Hepatocyte (in vitro differentiated cells): ENCODE measurements at places on chromosomes 16 and 17. TPM values are rescaled to one million over a fixed set of nuclear protein-coding genes. Genes with fewer than 3 reads are reported as not detected.

DNA sequence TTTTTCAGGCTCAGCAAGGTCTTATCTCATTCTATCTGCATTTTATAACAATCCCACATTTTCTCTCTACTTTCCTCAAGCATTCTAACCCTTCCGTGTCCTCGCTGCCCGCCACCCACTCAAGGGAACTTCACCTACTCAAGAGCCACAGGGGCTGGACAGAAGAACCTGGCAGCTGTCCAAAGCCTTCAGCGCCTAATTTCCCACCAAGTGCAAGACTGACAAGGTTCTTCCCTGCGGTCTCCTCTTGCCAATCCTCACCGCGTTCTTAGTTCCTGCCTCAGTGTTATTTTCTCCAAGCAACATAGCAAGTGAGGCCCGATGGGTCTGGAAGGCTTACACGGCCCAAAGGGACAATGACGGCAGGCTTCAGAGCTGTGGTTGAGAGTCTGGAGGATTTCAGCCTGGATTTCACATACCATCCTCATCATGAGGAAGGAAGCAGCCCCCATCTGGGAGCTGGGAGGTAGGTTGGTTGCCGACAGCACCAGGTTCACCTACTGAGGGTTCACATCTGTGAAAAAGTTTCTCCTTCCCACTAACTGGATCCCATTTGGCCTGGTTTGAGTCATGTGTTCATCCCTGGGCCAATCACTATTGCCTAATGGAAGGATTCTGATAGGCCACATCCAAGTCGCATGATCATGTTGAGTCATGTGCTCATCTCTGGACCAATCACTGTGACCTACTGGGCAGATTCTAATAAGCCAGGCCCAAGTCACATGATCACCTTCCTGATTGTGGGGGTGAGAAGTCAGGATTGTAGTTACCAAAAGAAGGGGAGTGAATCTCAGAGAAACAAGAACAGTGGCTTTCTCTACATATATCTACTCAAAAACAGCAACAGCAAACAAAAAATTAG is 108.2 kb downstream of the N4BP1 start:
- no peak for DNase-seq

GRCh38 chr16:30046588-30046987 is 15.5 kb upstream of the TLCD3B start:
- DNase-seq: no peak

DNA sequence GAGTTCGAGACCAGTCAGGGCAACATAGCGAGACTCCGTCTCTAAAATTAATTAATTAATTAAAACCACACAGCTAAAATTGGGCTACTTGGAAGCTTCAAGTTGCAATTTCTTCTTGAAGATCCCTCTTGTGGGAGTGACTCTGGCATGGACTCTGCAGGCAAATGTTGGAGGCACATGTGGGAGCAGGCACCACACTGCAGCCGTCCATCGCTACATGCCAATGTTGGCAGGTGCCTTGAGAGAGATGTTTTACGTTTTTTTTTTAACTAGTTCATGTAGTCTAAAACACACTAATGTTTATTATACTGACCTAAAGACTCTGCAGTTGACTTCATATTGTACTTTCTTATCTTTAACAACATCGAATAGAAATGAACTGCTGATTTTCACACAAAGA is 7.9 kb upstream of the CCL8 start:
- no peak for DNase-seq

- DNase-seq: peak; percentile 45
Measured at GRCh38 chr17:57068222-57068658, 16.8 kb upstream of the AKAP1 start.

GRCh38 chr16:12110361-12111107 is 134.0 kb downstream of the SNX29 start:
- DNase-seq: no peak

- no peak for DNase-seq
Measured at GRCh38 chr16:88529596-88529995, 40.6 kb upstream of the ZC3H18 start.

- peak; percentile 63 for DNase-seq
Measured at GRCh38 chr16:70444249-70445063, 5.6 kb upstream of the ST3GAL2 start.

- peak; percentile 72 for DNase-seq
Measured at GRCh38 chr16:75306099-75306762, 54.8 kb upstream of the BCAR1 start.

GRCh38 chr17:32878211-32878610 is 1.3 kb upstream of the MYO1D start:
- DNase-seq: no peak

- DNase-seq: no peak
Measured at GRCh38 chr17:57438066-57438731, 181.9 kb downstream of the MSI2 start.

DNA sequence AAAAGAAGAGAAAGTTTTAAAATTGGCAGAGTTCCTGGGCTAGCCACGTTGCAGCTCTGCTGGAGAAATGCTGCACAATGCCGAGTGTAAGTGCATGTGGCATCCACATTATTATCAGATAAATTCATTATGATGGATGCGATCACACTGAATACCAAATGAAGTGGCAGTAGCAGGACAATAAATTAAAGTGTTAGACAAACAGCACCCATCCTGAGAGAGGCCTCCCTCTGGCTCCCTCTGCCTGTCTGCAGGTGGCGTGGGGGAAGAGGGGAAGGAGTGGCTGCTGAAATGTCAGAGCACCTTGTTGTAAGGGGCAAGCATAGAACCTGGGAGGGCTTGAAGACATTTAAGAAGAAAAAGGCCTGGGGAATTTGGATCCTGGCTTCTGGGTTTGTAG is 324.1 kb downstream of the HAPSTR1 start:
- no peak for DNase-seq

- no peak for DNase-seq
Measured at GRCh38 chr17:39928858-39929645, 1.5 kb downstream of the LRRC3C start.

Gene SKAP1
- 1.4 and 4.1 TPM in 2 replicates for polyA plus RNA-seq

Gene TMEM100
- 5.8 and 9.3 TPM in 2 replicates for polyA plus RNA-seq
